Naive thymus-derived CD4-positive, alpha-beta T cell (primary cell): ENCODE measurements at places on chromosomes 1 and 21. TPM values are rescaled to one million over a fixed set of nuclear protein-coding genes. Genes with fewer than 3 reads are reported as not detected.

The INSRR gene
- total RNA-seq, result not detected

The SUSD4 gene
- 20.3 TPM for total RNA-seq

The GPR25 gene
- total RNA-seq, result 0.57 TPM

The HPCAL4 gene
- 18.7 TPM for total RNA-seq

The RPL5 gene
- total RNA-seq, result 1,596 TPM

The DIP2A gene
- total RNA-seq, result 50.8 and 54.7 TPM in 2 replicates

The CTSK gene
- total RNA-seq, result 10.6 TPM

The CCDC185 gene
- not detected in 2 replicates for total RNA-seq

The MMEL1 gene
- total RNA-seq, result 2.0 TPM

The RHCE gene
- 1.0 TPM in 1 of 2 replicates, not detected in the other for total RNA-seq

The HNRNPCL4 gene
- not detected for total RNA-seq

The NBPF19 gene
- total RNA-seq, result 95.3 TPM

The TARDBP gene
- total RNA-seq, result 171 TPM

The LRRC71 gene
- not detected for total RNA-seq

The TTC39A gene
- not detected in 2 replicates for total RNA-seq

The GTF2B gene
- total RNA-seq, result 49.5 TPM

The PFKFB2 gene
- total RNA-seq, result 3.0 and 3.8 TPM in 2 replicates

The NHLH1 gene
- total RNA-seq, result 0.43 TPM

The LCE1F gene
- total RNA-seq, result not detected

The KRTAP12-3 gene
- total RNA-seq, result not detected

The UMODL1 gene
- 1.3 TPM for total RNA-seq

The CFHR3 gene
- total RNA-seq, result not detected in 2 replicates

The FAM3B gene
- not detected for total RNA-seq

The KCND3 gene
- total RNA-seq, result not detected

The PPFIA4 gene
- 0.40 TPM for total RNA-seq

The GNG4 gene
- not detected for total RNA-seq

The EFNA3 gene
- total RNA-seq, result 0.42 TPM

The C1QB gene
- total RNA-seq, result not detected in 2 replicates

The AIM2 gene
- 0.32 TPM for total RNA-seq

The C1orf185 gene
- total RNA-seq, result not detected

The RASSF5 gene
- 240 TPM for total RNA-seq

The TNFRSF4 gene
- total RNA-seq, result 188 and 192 TPM in 2 replicates

The OR2L8 gene
- total RNA-seq, result 0.66 TPM

The GJA5 gene
- not detected for total RNA-seq

The WNT2B gene
- total RNA-seq, result 0.94 TPM

The CGN gene
- 0.29 TPM for total RNA-seq

The FAM177B gene
- not detected for total RNA-seq

The LAPTM5 gene
- total RNA-seq, result 659 TPM

The AMY1A gene
- total RNA-seq, result not detected

The CSRP1 gene
- 79.2 and 83.1 TPM in 2 replicates for total RNA-seq

The GUCA2A gene
- total RNA-seq, result 0.76 TPM

The ECE1 gene
- total RNA-seq, result 72.2 TPM

The WNT9A gene
- total RNA-seq, result not detected

The PGLYRP3 gene
- not detected in 2 replicates for total RNA-seq

The LMOD1 gene
- not detected in 2 replicates for total RNA-seq

The FCER1G gene
- total RNA-seq, result 13.9 TPM

The ENAH gene
- 0.08 TPM for total RNA-seq

The PPM1J gene
- total RNA-seq, result 0.50 TPM
